ENCODE measurements at places on chromosomes 1 and 21.
A peak's percentile ranks its signal among the peaks of the same experiment; 100 is the strongest.

DNA sequence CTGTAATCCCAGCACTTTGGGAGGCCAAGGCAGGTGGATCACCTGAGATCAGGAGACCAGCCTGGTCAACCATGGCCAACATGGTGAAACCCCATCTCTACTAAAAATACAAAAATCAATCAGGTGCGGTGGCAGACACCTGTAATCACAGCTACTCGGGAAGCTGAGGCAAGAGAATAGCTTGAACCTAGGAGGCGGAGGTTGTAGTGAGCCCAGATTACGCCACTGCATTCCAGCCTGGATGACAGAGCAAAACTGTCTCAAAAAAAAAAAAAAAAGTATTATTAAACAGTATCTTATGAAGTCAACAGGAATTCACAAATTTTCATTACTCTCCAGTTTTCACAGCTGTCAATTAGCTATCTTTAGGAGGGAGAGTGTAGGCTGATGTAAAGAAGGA is 3.8 kb downstream of the ACBD6 start:
- DNase-seq: no peak

DNA sequence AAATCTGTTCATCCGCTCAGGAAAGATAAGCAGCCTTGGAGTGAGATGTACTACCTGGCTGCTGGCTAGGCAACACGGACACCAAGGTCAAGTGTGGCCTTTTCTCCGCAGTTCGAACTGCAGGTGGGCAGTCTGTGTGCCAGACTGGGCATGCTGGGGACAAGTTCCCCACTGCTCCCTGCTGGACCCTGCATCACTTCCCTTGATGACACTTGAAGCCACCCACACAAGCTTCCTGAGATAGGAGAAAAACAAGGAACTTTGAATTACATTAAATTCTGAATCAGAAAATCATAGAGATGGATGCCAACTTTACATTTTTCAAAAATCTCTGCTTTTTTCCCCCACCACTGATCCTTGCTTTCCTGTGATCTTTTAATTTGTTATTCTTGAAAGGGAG is 38.3 kb downstream of the BEND5 start:
- DNase-seq: no peak

- no peak for DNase-seq
Observed at GRCh38 chr21:30271156-30271555, 11.6 kb downstream of the KRTAP24-1 start.

DNA sequence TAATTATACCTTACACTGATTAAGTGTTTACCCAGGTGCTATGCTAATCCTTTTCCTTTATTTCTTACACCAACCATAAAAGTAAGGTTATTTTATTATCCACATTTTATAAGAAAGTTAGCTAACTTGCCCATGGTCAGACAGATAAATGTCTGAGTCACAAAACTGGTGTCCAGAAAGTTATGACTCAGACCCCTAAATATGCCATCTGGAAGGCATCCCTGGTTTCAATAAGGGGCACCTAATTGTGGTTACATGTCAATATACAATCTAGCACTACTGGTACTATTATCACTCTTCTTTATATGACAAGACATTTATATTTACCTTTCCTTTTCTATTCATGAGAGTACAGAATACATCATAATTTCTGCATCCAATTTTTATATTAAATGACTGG is 496.5 kb upstream of the ADGRL2 start:
- no peak for DNase-seq

- DNase-seq: no peak
Observed at GRCh38 chr1:85975912-85976371, 180.6 kb downstream of the COL24A1 start.

- no peak for DNase-seq
Observed at GRCh38 chr1:54312796-54313316, 93.3 kb downstream of the SSBP3 start.

- DNase-seq: no peak
Observed at GRCh38 chr1:31239653-31240241, at the start of gene NKAIN1. Gene NKAIN1 (minus strand): TSS chr1:31239887. CDS start chr1:31239547, 340 bp downstream.

- DNase-seq: no peak
Observed at GRCh38 chr21:45393021-45393420, 11.9 kb upstream of the COL18A1 start.

GRCh38 chr1:40532062-40532389 is 589 bp downstream of the ZNF684 start:
- DNase-seq: no peak

GRCh38 chr1:155294520-155295182 is 6.6 kb downstream of the PKLR start:
- no peak for DNase-seq

DNA sequence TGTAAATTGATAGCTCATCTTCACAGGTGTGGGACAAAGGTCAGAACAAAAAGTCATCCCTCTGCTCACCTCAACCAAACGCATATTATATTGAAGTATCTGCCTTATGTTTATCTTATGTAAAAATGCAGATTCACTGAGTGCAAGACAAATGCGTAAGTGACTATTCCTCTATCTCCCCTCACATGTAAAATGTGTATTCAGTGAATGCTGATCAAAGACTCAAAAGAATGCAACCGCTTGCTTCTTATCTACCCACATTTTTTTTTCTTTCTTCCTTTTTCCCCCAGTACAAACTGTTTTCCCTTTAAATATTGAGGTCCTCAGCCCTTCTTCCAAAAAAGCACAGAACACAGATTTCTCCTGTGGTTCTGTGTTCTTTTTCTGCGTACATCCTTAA is 1882.9 kb downstream of the NCAM2 start:
- no peak for DNase-seq

DNA sequence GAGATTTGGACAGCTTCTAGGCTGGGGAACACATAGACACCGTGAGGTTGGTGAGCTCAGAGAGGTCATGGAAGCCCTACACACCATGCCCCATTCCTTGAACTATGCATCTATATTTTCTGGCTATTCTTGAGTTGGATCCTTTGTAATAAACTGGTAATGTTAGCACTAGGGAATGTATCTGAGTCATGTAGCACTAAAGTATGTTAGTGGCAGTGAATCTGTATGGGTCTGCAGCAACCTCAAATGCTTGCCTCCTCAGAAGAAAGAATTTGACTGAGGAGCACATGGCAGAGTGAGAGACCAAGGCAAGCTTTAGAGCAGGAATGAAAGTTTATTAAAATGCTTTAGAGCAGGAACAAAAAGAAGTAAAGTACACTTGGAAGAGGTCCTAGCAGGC is 43.7 kb upstream of the LRRC7 start:
- DNase-seq: no peak

DNA sequence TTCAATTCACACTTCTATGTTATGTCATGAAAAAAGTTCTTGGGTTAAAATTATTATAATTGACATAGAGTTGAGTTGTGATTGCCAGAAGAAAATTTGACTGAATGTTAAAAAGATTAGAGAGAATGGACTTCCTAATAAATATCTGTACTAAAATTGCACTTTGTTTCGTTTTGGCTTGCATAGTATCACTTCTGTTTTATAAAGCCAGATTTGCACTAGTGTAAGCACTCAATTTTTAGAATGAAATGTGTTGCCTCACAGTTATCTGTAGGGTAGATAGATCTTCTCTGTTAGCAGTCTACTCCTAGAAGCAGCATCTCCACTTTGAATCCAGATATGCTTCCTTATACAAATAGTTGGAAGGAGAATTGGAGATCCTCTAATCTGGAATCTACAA is 95.2 kb upstream of the MPC2 start:
- DNase-seq: no peak

GRCh38 chr1:227885648-227886502 is 61.9 kb downstream of the WNT9A start:
- peak; percentile 50 for DNase-seq

- DNase-seq: no peak
Observed at GRCh38 chr21:15895142-15896106, 165.6 kb downstream of the USP25 start.

DNA sequence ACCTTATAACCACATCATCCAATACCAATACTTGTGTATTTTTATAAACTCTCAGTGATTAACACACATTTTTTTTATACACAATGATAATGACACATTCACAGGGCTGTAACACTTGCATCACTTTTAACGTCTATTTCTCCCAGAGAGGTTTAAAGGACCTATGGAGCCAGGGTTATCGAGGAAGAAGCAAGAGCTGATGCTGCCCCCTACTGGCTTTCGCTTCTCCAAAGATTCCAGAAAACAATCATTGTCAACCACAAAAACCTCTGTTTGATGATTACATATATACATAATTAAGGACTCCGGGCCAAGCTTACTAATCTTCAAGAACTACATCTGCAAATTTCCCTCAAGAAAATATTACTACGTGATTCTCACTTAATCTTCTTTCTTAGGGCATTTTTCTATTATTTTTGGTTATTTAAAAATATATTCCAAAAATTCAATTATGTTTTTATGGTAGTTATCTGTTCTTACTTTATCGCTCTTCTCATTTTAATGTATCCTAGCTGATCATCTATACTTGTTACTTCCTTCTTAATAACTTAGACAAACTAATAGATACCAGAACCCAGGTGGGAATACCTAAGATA is 214.5 kb downstream of the VAV3 start:
- peak; percentile 26 for DNase-seq

DNA sequence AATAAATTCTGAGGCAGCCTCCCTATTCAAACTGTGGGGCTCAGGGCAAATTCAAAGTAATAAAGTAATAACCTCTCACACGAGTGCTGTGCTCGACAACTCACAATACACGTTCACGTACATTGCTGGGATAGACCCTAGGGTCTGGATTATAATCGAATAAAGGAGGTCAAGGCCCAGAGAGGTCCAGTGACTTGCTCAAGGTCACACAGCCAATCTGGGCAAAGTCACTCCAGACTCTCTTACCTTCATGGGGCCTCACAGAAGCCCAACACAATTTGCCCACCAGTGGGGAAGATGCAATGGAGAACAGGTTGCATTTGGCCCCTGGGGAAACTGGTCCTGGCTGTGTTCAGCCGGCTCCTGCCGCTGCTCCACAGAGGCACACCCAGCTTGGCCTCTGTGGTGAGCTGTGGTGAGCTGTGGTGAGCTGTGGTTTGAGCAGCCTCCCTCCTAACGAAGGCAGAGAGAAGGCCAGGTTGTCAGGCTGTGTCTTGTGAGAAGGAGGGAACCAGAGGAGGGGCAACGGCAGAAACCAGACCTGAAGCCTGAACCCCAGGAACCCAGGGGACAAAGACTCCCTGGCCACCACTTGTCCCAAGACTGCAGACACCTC is 35.1 kb downstream of the NUAK2 start:
- no peak for DNase-seq

DNA sequence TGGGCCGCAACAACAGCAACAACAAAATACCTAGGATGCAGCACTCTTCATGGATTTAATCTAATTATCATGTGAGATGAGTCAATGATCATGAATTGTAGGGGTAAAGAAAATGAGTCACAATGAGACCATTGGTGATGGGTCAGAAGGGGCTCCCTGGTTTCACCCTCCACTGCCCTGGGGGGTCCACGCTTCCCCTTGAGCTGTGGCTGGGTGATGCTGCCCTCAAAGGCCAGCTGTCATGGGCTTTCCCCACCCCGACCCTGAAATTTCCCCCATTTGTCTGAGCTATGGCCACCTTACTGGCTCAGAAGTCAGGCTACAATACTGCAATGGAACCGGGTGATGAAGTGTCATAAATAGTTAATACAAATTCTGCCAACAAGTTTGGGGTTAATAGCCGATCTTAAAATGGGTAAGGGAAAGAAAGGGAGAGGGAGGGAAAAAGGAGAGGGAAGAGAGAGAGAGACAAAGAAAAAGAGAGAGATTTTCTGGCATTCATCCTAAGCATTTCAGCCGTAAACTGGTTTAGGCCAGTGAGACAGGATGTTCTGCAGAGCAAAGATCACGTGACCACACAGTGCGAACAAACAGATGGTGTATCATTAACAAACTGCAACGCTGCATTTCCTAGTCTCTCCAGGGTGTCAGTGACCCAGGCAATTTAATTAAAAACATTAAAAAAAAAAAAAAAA is 143.4 kb upstream of the ERRFI1 start:
- peak; percentile 21 for DNase-seq

DNA sequence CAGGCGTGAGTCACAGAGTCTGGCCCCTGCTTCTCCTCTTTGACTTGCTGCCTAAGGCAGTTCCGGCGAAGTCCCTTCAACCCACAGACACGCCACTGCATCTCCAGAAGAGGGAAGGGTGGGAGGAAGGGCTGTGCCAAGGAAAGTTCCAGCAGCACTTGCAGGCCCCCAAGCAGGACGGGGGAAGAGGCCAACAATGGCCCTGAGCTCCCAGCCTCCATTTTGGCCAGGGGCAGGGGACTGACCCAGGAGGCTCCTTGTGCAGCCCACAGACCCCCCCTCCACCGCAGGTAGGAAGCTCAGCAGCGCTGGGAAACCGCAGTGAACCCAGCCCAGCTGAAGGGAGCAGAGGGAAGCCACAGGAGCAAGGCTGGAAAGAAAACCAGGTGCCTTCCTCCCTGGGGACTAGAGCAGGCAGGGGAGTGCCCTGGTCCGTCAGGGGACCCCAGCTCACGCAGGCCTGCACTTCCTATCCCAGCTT is 35.4 kb downstream of the ACOT7 start:
- peak; percentile 33 for DNase-seq

- no peak for DNase-seq
Observed at GRCh38 chr21:46585191-46585953, 19.5 kb downstream of the S100B start.

DNA sequence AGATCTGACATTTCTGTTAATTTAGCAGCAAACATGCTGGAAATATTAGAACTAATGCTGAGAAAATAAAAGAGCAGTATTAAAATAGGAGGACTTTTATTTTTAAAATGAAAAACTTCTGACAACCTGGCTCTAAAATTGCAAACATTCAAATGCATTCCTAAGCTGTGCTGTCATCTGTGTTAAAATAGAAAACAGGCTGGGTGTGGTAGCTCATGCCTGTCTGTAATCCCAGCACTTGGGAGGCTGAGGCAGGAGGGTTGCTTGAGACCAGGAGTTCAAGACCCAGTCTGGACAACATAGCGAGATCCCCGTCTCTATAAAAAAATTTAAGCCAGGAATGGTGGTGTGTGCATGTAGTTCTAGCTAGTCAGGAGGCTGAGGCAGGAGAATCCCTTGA is 44.6 kb downstream of the MIGA1 start:
- DNase-seq: no peak

- DNase-seq: no peak
Observed at GRCh38 chr1:246004301-246004700, 502.8 kb downstream of the SMYD3 start.

DNA sequence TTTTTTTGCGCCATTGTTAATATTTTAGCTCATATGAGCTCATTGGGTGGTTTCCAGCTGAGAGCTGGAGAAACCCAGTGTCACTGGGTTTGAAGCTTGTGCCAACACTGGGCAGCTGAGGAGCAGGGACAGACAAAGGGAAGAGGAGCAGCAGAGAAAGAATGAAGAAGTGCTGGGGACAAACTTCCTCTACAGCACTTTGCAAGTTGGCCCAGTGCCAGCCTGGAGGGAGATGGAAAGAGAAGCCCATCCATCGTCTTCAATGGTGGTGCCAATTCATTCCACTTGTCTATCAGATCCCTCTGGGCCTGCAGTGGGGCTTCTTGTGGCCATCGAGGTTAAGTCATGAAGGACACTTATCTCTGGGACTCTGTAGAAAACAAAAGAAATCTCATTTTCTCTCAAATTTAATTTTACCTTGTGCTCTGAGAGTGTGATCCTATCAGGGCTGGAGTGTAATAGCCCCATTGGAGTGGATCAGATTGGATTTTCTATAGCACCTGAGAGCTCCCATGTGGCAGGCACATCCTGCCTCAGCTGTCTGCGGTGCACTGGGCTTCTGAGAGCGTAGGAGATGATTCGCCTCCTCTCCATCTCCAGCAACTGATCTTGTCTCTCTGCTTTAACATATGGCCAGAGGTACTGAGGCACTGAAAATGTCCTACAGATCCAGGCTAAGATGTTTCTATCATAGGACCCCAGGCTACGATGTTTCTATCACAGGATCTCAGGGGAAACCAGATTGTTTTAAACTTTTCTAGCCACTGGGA is 114.7 kb downstream of the TNR start:
- DNase-seq: no peak

Data from hematopoietic multipotent progenitor cell (in vitro differentiated cells).